Adrenal gland (tissue), 19 donors: ENCODE measurements at places on chromosomes 6 and 20. TPM values are rescaled to one million over a fixed set of nuclear protein-coding genes. Genes with fewer than 3 reads are reported as not detected.
A peak's percentile ranks its signal among the peaks of the same experiment; 100 is the strongest.

DNA sequence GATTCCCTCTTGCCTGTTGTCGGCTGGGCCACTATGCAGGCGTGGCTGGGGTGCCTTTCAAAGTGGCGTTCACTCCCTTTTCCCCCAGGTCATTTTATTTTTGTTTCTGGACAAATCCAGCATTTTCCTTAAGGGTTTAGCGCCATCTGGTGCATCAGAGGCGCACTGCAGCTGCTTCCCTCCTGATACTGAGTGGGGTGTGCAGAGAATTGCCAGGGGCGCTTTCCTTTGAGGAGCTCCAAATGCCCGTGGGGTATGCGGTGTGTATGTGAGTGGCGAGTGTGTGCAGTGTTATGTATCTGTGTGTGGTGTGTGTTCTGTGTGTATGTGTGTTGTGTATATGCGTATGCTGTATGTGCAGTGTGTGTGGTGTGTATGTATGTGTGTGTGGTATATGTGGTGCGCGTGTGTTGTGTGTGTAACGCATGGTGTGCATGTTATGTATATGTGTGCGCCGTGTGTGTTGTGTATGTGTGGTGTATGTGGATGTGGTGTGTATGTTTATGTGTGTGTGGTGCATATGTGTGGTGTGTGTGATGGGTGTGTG lies 100.1 kb upstream of the AGPAT4 start:
- no peak overlapping the region for H3K4me3 ChIP-seq
- no peaks in the 10 kb centered on the region for H3K27me3 ChIP-seq
- H3K36me3 ChIP-seq = no peaks in the 10 kb centered on the region
- H3K27ac ChIP-seq = no peak overlapping the region

- H3K4me3 ChIP-seq = no peak overlapping the region
- no peaks in the 10 kb centered on the region for H3K27me3 ChIP-seq
- no peak overlapping the region for H3K27ac ChIP-seq
- H3K4me1 ChIP-seq = no peaks in the 10 kb centered on the region
- DNase-seq = peak; percentile 65
Observed at GRCh38 chr6:40550202-40551101, 36.7 kb downstream of the LRFN2 start.

The CNBD2 gene
- polyA plus RNA-seq = 3.8 TPM

DNA sequence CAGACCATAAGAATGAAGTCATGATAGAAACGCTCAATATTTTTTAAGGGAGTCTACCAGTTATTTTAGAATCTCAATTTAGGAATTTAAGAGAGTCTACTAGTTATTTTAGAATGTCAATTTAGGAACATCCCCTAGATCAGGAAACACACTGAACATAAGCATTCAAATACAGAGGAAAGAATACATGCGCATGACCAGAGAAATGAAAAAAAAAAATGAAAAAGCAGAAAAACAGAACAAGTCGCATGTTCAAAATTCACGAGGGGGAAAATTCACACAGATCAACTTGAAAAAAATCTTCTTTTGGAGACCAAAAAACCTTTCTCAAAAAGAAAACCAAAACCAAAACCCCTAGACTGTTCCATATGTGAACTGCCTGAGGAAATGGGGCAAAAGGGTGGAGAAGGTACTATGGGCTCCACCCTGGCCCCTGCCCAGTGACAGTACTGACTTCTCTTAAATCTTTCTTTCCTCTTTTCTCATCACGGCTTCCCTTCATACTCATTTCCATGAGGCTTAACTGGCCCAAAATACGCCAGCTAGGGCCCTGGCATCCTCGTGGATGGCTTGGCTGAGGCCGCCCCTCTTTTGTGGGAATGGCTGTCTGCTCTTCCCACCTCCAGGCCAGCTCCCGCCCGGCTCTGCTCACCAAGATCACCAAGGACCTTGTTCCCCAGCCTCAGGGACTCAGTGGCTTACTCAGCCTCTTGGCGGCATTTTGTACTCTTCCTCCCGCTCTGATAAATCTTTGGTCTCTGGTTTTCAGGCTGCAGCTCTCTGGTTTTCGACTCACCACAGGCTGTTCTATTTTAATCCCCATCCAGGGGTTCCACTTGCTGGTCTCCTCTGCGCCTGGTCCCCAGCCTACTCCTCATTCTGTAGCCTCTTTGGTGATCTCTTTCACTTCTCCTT lies 11.2 kb downstream of the ZBTB2 start:
- DNase-seq = peak; percentile 59
- no peaks in the 10 kb centered on the region for H3K27me3 ChIP-seq
- no peaks in the 10 kb centered on the region for H3K36me3 ChIP-seq
- no peaks in the 10 kb centered on the region for H3K4me1 ChIP-seq

The FAM83C gene
- not detected for polyA plus RNA-seq

DNA sequence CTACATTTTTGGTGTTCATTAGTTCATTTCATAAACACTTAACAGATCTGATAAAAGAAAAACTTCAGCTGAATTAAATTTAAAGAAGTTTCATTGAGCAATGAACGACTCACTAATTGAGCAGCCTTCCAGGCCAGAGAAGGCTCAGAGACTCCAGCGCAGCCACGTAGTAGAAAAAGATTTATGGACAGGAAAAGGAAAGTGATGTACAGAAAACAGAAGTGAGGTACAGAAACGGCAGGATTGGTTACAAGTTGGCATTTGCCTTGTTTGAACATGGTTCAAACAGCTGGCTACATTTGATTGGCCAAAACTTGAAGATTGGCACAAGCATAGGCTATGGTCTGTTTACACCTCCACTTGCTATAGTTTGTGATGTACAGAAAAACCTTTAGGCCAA lies 166.3 kb upstream of the DTNBP1 start:
- DNase-seq = no peak
- no peak overlapping the region for H3K27ac ChIP-seq
- H3K27me3 ChIP-seq = no peaks in the 10 kb centered on the region

GRCh38 chr6:119479860-119480655 lies 130.5 kb upstream of the MAN1A1 start:
- no peaks in the 10 kb centered on the region for H3K36me3 ChIP-seq
- peaks cover 7% of the 10 kb centered on the region for H3K4me1 ChIP-seq
- no peak for DNase-seq
- H3K4me3 ChIP-seq = no peak overlapping the region

The CCN6 gene
- polyA plus RNA-seq = not detected

DNA sequence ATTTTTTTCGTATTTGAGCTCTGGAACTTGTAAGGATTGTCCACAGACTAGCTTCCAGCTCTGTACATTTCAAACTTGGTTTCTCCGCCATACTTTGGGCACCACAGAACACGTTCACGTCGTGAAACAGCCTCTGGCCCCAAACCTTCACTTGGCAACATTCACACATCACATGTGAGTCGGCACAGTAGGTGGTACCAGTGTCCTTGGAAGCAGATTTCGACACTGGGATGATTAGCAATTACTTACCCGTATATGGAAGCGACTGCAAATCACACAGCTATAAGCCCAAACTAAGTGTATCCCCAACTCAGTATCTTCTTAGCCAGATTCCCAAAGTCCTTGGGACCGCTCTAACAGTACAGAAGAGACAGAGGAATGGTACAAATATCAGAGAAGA lies 60.2 kb downstream of the MAFB start:
- no peaks in the 10 kb centered on the region for H3K4me1 ChIP-seq
- no peak overlapping the region for H3K4me3 ChIP-seq
- H3K27ac ChIP-seq = no peak overlapping the region
- no peak for DNase-seq
- no peaks in the 10 kb centered on the region for H3K27me3 ChIP-seq

- no peaks in the 10 kb centered on the region for H3K27me3 ChIP-seq
- H3K36me3 ChIP-seq = no peaks in the 10 kb centered on the region
- H3K4me1 ChIP-seq = no peaks in the 10 kb centered on the region
- no peak for DNase-seq
- no peak overlapping the region for H3K4me3 ChIP-seq
Observed at GRCh38 chr6:33172688-33173534, 19.4 kb downstream of the COL11A2 start.

The ITPA gene
- polyA plus RNA-seq = 182 TPM

The COL11A2 gene
- 0.05 TPM for polyA plus RNA-seq
